G401 (cell line): ENCODE measurements at places on chromosomes 4 and X.

DNA sequence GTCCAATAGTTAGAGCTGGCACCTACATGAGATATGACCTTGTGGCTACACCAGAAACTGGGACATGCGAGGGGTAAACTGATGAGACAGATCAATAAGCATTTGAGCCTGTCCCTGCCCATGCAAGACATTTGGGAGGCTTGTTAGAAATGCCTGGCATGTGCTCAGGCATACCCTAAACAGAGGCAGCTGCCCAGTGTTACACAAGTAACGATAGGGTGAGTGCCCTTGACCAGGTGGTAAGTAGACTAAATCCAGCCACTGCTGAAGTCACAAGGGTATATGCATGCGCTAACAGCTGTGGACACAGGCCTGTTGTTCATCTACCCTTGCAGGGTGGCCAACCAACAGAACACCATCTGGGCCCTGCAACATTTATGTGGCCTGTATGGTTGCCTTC lies 56.1 kb upstream of the CCDC149 start:
- DNase-seq = no peak

- DNase-seq = no peak
Observed at GRCh38 chr4:105780176-105780575, 71.6 kb downstream of the GSTCD start.

DNA sequence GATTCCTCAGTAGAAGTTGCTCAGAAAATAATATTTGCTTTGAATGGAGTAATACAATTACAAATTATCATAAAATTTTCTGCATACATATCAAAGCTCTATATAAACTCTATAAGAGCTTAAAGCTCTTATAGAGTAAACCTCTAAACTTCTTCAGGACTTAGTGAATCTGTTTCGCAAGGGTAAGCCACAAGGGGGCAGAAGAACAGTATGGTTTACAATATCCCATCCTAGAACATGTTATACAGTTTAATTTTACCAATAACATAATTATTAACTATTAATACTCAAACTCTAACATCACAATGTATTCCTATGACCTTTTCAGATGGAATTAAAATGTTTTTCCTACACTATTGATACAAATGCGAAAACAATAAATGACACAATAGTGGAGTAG lies 33.8 kb upstream of the SPANXN1 start:
- DNase-seq = no peak

- DNase-seq = no peak
Observed at GRCh38 chr4:75800972-75801371, 76.6 kb downstream of the USO1 start.

DNA sequence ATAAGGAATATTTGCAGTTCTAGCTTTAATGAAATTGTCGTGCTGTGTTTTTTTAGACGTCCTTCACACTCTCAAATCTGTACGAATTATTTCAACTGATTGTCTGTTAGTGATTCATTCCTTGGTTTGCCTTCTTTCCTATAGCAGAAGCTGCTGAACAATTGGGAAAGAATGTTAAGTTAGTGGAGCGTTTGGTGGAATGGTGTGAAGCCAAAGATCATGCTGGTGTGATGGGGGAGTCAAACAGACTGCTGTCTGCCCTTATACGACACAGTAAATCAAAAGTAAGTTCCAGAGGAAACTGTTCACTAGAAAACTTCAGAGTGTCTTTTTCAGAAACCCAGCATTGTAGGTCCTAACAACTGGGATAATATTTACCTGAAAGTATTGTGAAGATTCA lies 159.9 kb downstream of the RAP1GDS1 start:
- no peak for DNase-seq

DNA sequence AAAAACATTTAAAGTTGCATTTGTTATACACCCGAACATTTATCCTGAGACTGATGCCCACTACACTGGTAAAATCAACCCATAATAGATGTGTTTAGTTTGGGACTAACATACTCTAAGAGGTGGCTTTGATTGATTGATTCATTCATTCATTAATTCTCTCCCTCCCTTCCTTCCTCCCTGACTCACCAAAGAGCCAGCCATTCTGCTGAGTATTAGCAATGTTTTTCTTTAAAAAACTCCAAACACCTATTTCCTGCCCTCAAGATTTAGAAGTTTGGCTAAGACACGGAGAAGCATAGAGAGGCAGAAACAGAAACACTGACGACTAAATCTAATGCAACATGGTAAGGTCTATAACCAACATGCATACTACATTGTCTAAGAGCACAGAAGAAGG lies 88.9 kb downstream of the RASL11B start:
- no peak for DNase-seq

GRCh38 chrX:97310373-97310772 lies 426.7 kb downstream of the RPA4 start:
- DNase-seq = no peak

- DNase-seq = peak; percentile 4
Observed at GRCh38 chr4:27666943-27667342, 806.3 kb downstream of the STIM2 start.

DNA sequence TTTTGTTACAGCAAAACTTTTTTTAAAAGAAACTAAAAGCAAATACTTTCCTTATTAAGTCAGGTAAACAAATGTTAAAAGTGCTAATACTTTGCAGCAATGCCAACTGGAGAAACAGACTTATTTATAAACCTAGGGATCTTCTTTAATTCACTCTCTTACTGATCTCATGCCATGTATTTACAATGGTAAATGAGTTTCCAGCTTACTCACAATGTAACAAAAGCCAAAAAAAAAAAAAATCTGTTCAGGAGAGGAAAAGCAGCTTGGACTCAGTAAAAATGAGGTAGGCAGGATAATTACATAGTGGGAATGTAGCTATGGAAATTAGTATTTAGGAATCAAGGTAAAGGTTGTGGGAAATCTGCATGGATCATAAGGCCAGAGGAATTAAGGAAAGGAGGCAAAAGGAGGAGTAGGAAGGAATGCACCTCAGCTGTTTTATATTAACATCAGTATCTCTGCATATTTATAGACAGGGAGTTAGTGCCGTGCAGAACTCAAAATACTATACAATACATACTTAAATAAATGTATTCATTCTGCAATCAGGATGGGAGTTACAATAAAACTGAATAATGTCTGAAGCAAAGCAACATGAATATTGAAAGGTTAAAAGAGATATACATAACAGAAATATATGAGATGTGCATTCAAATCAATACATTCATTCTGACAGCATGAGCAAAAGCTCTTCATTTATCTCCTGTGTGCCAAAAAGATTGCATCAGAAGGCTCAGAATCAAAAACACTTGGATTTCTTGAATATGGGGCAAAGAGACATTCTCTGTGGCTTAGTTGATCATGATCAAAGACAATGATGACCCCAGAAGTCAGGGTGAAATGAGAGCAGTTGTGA lies 57.9 kb upstream of the ETNPPL start:
- DNase-seq = no peak

GRCh38 chr4:73814679-73815078 lies 21.8 kb upstream of the CXCL6 start:
- no peak for DNase-seq

- DNase-seq = no peak
Observed at GRCh38 chrX:139286342-139286741, 244.2 kb upstream of the F9 start.

- DNase-seq = no peak
Observed at GRCh38 chr4:1030031-1030430, 18.6 kb downstream of the FGFRL1 start.

DNA sequence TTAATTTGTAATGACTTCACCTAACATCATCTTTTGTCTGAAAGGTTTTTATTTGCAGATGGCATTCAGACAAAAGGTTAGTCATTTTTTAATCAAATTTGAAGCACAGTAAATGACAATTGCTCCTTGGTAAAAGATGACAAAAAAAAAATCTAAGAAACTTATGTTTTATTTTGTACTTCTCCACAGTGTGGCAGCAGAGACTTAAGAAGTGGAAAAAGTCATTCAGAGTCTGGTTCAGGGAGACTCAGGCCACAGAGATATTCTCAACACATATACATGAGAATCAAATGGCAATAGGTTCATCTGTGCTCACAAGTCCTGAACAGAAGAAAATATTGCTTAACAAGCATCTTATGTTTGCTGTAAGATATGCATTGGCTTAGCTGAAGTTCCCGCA lies 436.2 kb downstream of the KCNIP4 start:
- peak; percentile 84 for DNase-seq

DNA sequence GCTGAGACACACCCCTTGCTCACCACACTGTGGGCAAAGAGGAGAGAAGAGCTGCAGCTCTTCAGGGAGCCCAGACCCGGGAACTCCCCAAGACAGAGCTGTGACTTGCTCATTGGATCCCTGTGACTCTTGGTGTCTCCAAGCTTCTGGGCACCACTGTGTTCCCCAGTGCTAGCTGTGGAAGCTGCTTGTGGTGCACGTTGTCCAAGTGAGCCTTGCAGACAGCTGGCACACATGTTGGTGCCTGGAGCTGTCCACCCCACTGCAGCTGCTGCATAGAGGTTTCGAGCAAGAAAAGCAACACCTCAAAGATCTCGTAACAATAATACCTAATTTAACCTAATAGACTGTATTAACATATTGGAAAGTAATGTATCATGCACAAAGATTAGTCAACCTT lies 1089.3 kb downstream of the PCDH18 start:
- DNase-seq = no peak

- DNase-seq = no peak
Observed at GRCh38 chrX:91079342-91080114, 355.1 kb upstream of the PABPC5 start.

DNA sequence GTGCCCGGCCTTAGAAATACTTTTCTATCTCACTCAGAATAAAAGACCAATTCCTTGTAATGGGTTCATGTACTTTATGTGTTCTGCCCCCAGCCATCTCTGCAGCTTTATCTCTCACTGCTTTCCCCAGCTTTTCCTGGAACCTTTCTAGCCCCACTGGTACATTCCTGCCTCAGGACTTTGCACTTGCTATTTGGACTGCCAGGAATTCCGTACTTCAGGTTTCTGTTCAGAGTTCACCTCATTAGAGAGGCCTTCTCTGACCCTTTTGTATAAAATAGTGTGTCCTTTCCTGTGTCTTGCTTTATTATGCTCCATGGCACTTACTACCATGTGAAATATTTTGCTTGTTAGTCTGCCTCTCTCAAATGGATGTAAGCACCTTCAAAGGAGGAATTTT lies 112.5 kb downstream of the PDLIM5 start:
- DNase-seq = no peak

GRCh38 chrX:30748342-30748960 lies 95.2 kb downstream of the GK start:
- DNase-seq = no peak

DNA sequence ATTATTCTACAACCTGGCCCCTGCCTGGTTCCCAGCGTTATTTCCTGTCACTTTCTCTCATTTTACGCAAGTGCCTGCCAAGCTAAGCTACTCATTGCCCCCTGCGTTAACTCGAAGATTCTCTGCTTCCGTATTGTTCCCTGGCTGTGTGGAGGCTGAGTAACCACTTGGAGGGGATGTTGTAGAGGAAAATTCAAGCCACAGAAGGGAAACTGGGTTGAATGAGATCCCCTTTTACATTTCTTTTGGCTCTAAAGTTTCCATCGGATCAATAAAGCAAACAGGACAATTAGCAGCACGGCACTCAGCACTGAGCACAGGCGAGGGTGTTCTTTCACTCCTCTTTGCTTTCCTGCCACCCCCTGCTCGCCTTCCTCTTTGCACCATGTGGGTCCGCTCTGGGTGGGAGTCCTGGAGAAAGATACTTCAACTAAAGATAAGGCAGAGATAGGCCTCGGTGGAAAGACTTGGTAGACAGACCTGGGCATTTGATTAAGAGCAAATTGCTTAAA lies 4.2 kb upstream of the TMSB4X start:
- DNase-seq = peak; percentile 59

DNA sequence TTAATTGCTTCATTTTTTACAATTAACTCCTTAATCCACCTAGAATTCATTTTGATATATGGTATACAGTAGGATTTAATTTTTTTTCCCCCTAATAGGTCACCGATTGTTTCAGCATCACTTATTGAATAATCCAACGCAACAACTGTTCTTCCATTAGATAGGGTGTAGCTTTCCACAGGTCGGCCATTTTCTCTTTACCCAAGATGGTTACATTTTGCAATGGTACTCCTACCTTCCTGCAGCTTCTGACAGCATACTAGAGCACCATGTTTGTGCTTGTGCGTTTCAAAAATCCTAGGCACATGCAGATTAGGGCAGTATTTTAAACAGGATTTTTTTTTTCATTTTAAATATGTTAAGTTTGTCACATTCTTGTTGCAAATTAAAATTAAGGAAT lies 2.3 kb downstream of the LINC00632 start:
- peak; percentile 45 for DNase-seq

- no peak for DNase-seq
Observed at GRCh38 chrX:129939986-129940385, 34.0 kb downstream of the UTP14A start.
